ENCODE measurements at places on chromosomes 3 and 15. TPM values are rescaled to one million over a fixed set of nuclear protein-coding genes. Genes with fewer than 3 reads are reported as not detected.

- no peak for DNase-seq
These were observed 928 bp downstream of the RAD18 start for GRCh38 chr3:8962226-8962861.

DNA sequence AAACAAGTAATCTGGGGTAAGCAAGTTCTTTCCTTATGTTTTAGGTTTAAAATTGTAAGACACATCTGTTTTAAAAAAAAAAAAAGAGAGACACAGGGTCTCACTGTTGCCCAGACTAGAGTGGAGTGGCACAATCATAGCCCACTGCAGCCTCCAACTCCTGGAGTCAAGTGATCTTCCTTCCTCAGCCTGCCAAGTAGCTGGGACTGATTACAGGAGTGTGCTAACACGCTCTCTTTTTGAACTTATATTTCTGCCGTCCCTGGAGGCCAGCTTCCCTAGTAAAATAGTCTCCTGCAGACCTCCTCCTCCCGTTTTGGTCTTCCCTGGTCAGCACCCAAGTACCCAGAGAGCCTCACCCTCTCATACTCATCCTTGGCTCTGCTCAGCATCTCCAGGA lies 35.5 kb downstream of the DCP1A start:
- no peak for DNase-seq

- no peak for DNase-seq
These were observed 371.6 kb upstream of the WNT5A start for GRCh38 chr3:55858727-55859126.

DNA sequence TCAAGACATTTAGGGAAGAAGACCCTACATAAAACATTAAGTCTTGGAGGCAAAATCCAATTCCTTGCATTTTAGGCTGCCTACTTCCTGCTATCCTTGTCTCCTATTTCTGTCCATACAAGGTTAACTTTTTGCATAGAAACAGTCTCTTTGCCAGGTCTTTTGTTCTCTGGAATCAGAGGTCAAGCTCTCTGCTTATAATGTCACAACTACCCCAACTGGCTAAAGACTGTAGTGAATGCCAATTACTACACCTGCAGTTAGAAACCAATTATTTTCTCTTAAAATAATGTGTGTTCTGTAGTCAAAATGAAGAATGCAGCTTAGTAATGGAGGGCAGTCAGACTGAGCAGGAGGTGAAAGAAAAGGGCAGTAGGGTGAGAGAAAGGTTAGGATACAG lies 856.2 kb downstream of the TUSC7 start:
- DNase-seq = no peak

The CELF6 gene
- 0.13 TPM for polyA plus RNA-seq

The CLRN1 gene
- not detected for polyA plus RNA-seq
